ENCODE measurements at places on chromosomes 4 and X.

DNA sequence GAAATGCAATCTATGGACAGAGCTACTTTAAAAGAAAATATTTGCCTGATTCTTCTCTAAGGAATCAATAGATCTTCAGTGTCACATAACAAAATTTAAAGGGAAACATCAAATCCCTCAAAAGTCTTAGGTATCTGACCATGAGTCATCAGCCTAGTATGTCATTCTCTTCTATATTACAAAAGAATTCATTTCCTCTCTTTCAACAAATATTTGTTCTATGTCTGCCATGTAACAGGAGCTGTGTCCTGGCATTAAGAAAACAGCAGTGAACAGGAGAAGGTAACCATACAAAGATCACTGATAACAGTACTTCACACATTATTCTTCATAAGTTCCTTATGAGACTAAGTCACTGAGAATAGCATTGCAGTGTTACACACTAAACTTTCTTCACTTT lies 243.6 kb upstream of the DKK2 start:
- no peak for DNase-seq

GRCh38 chrX:22349116-22349515 lies 76.4 kb downstream of the CBLL2 start:
- no peak for DNase-seq

GRCh38 chr4:10115271-10115796 lies 1.3 kb downstream of the WDR1 start:
- no peak for DNase-seq

DNA sequence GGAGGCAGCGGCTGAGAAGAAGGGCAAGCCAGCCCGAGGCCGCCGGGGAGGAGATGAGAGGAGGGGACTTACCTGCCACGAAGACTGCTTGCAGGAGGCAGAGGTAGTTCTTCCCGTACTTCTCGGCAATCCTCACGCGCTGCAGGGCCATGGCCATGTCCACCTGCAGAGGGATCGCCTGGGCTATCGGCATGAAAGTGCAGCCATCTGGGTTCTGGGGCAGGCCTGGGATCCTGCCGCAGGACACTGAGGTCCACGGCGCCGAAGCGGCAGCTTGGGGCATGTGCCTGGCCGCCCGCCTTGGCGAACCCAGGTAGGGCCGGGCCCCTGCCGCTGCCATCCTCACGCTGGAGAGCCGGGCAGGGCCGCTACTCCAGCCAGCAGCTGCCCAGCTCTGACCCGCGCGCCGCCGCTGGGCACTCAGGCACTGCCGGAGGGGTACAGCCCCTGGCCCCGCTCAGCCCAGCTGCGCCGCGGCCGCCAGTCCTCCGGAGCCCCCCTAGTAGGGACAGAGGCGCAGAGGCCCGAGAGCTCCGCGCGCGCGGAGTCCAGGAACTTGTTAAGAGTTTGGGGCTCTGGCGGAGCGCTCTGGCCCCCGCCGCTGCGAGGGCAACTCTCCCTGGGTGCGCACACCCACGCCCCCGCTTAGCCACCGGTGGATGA lies 16.0 kb downstream of the MCF2 start:
- DNase-seq, result no peak

GRCh38 chrX:40806513-40807220 lies 71.3 kb upstream of the MED14 start:
- DNase-seq, result no peak

All from mesothelial cell of epicardium (in vitro differentiated cells).